ENCODE measurements at places on chromosomes 7 and 10.

GRCh38 chr7:105958012-105958411 lies 5.1 kb upstream of the CDHR3 start:
- no peak for DNase-seq

DNA sequence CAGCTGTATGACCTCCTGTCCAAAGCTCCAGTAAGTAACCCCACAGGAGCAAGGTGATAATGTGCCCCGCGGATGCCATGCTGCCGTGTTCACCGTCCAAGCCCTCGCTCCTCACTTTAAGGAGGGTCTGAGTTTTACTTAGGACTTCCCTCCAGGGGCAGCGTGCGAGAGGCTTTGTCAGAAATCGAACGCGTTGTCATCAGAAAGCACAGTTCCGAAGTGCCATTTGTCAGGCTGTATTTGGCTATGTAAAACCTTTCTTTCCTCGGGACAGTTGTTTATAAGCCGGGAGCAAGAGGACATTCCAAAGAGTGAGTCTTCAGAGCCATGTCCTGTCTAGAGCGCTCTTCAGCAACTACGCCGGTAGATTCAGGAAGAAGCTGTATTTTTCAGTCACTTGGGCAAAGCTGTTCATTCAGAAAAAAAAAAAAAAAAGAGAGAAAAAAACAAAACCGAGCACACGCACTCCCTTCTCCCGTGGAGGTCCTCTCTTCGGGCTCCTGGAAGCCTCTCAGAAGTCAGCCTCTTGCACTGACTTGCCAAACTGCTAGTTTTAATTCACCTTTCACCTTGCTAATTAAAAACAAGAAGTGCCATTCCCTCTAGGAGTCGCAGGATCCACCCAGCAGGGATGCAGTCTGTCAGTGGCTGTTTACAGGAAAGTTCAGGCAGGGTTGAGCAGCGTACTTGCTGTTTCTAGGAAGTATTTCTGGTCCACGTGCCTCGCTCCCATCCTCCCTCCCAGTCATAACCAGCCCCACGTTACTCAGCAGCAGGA lies at the start of gene SEMA3E:
TSS of gene SEMA3E (minus strand) at position 676 of the 778 bp plus-strand sequence.
- no peak for DNase-seq

- no peak for DNase-seq
Measured at GRCh38 chr10:113618338-113618737, 45.5 kb downstream of the NRAP start.

DNA sequence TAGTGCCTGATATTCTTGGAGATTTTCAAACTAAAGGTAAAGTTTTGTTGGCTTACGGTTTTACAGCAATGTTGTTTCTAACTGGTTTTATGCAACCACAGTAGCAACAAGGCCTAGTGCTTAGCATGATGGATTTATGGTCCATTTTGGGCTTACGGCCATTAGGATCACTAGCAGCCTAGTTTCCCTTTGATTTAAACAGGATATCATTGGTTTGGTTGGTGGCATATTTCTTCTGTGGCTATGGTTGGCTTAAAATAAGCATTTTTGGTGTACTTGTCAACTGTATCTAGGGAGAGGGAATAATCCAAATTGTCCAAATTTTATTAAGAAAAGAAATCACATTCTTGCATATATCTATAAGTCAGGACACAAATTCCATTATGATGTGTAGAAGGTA lies 194.0 kb downstream of the HDAC9 start:
- no peak for DNase-seq

- no peak for DNase-seq
Measured at GRCh38 chr10:71272056-71272771, 46.8 kb upstream of the SLC29A3 start.

GRCh38 chr10:4016214-4016740 lies 231.3 kb upstream of the KLF6 start:
- DNase-seq = no peak

GRCh38 chr10:108184114-108184513 lies 1019.6 kb upstream of the SORCS1 start:
- DNase-seq = no peak

DNA sequence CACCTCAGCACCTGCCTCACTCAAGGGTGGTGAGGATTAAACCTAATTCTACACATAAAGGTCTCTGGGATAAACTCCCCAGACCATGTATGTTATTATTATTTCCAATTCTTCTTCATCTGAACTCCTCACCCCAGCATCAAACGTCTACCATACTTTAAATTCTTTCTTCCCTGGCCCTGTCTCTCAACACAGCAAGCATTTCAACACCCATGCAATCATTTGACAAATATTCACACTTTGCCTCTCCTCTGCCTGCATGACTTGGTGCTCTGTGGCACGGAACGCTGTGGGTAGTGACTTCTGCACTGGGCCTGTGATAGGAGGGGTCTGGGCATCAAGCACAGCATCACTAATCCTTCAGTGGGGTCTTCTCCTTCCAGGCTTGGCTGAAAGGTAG lies 490.8 kb downstream of the TNS3 start:
- no peak for DNase-seq

GRCh38 chr7:105860793-105861192 lies 15.6 kb downstream of the ATXN7L1 start:
- no peak for DNase-seq

GRCh38 chr7:66640802-66641525 lies 12.3 kb downstream of the KCTD7 start:
- no peak for DNase-seq

- no peak for DNase-seq
Measured at GRCh38 chr10:24208661-24209431, at the start of gene KIAA1217. TSS of gene KIAA1217 (plus strand) at chr10:24209138. CDS start at chr10:24209194, 56 bp downstream.

GRCh38 chr7:27345164-27345887 lies 102.7 kb downstream of the EVX1 start:
- DNase-seq = no peak

GRCh38 chr7:118573085-118573484 lies 348.6 kb downstream of the ANKRD7 start:
- no peak for DNase-seq

DNA sequence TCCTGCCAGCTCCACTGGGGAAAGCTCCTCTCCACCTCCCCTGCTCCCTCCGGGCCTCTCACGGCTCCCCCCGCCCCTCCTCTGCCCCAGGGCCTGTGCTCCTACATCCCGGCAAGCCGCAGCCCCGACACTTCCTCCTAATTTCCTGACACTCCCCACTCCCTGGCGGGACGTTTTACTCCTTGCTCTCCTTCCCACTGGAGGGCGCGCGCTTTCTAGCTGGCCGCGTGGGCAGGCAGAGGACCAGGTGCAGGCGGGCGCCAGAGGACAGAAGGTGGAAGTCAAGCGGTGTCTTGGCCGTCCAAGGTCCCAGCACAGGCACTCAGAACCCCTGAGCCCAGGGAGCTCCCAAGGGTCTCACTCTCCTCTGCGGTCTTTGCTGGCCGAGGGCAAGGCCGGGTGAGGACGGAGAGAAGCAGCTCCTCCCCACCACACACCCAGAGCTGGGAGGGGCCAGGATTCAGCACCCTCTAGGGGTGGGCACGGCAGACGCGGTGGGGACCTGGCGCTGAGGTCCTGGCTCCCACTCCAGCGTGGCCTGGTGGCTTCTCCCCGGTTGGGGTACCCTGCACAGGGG lies 19.1 kb downstream of the ADAM8 start:
- DNase-seq = peak; percentile 64

- DNase-seq = no peak
Measured at GRCh38 chr10:46096909-46097575, 51.0 kb upstream of the MSMB start.

GRCh38 chr7:103766660-103767059 lies 222.8 kb downstream of the RELN start:
- no peak for DNase-seq

GRCh38 chr7:2805213-2805944 lies 38.7 kb downstream of the GNA12 start:
- DNase-seq = peak; percentile 43

GRCh38 chr7:106866298-106867281 lies 1.5 kb downstream of the PIK3CG start:
- DNase-seq = no peak

DNA sequence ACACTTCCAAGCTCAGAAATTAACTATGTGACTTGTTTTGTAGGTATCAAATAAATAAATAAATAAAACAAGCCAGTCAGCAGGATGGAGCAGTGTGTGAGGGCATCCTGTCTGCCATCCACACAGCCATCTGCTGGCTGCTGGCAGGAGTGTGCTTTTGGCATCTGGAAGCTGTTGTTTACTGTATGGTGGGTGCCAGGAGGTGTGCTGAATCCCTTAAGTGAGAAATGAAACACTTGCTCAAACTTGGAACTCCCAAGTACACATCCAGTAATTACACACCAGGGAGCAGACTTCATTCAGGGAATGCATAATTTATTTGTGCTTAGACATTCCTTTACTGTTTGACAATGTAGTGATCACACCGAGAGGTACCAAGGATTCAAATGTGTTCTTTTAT lies 16.9 kb upstream of the TAX1BP1 start:
- DNase-seq = peak; percentile 25

GRCh38 chr7:2791390-2791789 lies 52.7 kb downstream of the GNA12 start:
- no peak for DNase-seq

GRCh38 chr7:1646957-1647891 lies 22.9 kb upstream of the ELFN1 start:
- DNase-seq = no peak

GRCh38 chr10:6009150-6009549 lies 31.8 kb upstream of the IL15RA start:
- no peak for DNase-seq

DNA sequence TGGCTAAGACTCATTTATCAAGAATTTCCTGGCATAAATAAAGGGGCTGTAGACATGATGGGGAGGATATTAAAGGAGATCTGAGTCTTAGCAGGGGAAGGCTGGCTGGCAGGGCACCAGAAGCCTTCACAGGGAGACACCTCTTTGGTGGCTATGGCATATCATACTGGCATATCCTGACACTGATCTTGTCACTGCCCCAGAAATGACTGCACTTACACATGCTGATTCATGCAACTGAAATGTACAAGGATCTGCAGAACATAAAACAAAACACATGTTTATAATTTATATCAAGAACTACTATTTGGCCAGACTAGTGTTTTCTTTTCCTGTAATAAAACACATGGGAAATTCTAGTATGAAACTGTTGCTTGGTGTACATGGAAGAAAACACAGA lies 5.5 kb upstream of the LIPN start:
- DNase-seq = no peak

GRCh38 chr10:72000073-72001032 lies 36.2 kb downstream of the CHST3 start:
- no peak for DNase-seq

- DNase-seq = no peak
Measured at GRCh38 chr10:129089341-129089740, 377.7 kb upstream of the MGMT start.

DNA sequence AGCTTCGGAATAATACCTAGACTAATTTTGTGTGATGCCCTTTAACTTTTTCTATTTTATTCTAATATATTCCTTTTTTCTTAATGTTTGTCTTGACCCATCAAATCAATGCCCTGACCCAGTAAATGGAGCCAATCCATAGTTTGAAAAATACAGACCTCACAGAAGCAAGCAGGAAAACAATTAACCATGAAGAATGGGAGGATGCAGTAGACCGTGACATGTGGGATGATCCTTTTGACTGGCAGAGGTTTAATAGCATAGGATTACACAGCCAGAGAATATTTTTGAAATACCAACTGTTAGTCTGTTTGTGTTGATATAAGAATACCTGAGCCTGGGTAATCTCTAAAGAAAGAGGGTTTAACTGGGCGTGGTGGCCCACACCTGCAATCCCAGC lies 142.6 kb upstream of the NEBL start:
- no peak for DNase-seq

DNA sequence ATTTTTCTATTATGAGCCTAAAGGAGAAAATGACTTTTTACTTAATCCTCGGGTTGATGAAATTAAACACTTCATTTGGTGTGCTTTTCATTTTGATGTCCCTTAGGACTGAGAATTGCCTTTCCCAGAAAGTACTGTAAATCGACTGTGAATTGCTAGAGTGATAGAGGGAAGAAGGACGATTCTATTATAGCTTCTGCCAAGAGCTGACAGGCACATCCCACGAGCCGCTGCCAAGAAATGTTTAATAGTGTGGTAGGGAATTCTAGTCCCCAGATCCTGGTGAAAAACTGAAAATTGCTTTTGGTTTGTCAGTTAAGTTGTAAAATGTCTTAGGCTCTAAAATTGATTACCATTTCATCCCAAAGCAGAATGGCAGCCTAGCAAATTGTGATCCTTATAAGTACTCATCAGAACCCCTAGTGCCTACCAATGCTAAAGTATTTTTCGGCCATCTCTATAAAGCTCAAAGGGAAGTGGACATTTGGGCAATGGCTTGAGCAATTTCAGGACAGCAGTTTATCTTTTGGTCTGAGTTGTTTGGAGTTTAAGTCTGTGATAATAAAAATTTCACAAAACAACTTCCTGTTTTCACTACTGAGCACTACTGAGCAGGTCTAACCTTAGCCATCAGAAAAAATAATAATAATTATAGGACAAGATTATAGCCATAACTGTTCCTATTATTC lies 44.6 kb upstream of the HYCC1 start:
- DNase-seq = no peak

DNA sequence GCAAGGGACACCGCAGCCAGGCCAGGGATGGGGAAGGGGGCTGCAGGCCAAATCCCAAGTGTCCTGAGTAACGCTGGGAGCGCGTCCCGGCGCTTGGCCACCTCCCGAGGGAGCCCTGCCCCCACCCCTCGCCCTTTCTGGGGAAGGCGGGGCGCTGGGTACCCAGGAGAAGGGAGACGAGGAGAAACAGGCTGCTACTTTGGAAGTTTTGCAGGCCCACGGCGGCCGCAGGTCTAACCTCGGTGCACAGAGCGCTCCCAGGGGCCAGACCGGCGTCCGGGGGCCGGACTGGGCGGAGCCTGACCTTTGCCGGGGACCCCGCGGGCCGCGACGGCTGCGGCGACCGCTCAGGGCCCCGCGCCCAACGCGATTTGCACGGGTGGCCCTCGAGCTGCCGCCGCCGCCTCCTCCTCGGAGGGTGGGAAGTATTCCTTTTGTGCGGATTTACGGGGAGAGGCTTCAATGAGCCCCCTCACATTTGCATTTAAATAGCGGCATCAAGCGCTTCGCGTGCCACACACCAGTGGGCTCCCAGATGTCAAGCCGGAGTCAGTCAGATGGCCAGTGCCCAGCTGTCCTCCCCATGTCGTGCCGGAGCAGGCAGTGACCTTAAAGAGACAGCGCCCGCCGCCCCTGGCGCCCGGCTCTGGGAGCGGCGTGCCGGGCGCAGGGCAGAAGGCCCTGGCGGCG lies 3.0 kb upstream of the EBF3 start:
- no peak for DNase-seq

GRCh38 chr10:93404048-93404354 lies 78.1 kb downstream of the MYOF start:
- no peak for DNase-seq

DNA sequence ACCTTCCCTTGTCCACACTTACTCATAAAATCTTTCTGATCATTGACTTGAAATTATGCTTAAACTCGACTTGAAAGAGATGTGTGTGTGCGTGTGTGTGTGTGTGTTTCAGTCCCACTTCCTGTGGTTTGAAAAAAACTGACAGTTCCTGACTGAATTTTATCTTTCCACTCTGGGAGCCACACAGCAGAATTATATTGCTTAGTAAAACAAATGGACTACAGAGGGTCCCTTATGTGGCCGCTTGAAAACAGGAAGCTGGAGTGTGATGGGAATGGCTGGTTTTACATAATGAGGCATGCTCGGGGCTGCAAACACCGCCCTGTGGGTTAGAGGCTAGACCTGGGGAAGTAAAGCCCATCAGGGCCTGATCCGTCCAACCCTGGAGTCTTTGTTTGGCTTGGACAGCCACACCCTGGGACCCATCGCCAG lies 54.8 kb downstream of the LYZL1 start:
- no peak for DNase-seq

- no peak for DNase-seq
Measured at GRCh38 chr10:36091007-36091406, 448.9 kb upstream of the FZD8 start.

- DNase-seq = no peak
Measured at GRCh38 chr7:14018751-14019150, 29.3 kb upstream of the ETV1 start.

Measured in hematopoietic multipotent progenitor cell treated with erythropoietin and hydrocortisone succinate and interleukin-3 and kit ligand, for 17 days (in vitro differentiated cells).